ENCODE measurements at places on chromosomes 1 and 21.

DNA sequence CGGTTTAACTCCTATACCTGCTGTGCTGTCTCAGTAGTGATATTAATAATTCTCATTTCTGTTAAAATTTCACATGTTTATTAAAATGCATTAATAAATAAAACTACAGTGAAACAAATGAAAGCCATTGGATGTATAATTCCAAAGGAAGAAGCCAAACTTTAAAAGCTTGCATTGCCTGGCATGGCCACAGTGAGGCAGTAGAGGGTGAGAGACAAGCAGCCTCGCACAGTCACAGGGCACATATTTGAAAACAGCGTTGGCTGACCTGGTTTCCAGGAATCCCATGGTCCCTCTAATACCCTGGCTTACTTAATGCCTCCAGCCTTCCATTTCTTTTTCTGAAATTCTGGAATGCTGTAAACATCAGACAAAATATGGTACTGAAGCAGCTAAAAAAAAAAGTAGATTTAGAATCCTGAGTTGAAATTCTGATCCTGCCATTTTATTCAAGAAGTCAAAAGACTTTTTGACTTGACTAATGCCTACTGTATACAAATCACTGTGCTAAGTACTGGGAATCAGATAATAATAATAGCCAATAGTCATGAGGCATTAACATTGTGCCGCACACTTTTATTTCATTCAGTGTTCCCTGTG, 6.7 kb upstream of the RNASEL start:
- peak; percentile 62 for DNase-seq

GRCh38 chr21:45818904-45819285, 162.7 kb upstream of the COL6A1 start:
- DNase-seq, result peak; percentile 44

DNA sequence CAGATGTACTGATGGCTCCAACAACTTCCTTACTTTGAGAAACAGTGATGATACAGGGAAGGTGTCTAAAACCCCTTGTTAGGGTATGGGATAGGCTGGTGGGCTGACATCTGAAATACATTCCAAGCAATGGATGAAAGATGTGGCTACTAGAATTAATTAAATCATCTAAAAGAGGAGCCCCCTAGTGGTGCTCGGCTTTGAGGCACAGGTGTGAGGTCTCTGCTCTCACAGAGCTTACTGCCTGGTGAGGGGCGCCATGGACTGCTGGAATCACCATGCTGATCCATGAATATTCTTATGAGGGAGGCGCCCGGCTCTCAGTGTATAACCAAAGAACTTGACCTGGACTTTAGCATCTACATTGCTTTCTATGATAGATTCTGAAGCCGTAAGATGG, 48.5 kb downstream of the GNG4 start:
- DNase-seq, result no peak

DNA sequence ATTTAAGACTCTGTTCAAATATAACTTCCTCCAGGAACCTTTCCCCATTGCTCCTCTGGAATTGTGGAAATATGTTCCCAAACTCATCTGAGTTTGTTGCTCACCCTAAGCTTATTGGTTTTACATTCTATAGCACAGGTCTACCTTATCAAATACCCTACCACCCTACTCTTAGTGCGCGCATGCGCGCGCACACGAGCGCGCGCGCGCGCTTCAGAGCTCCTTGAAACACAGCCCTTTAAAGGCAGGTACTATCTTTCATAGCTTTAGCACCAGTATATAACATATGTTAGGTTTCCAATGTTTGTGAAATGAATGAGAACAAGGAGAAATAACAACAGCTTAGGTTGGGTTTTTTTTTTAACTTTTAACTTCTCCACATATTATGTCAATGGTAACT, 3.5 kb downstream of the IPP start:
- DNase-seq, result no peak

GRCh38 chr1:64090436-64090835, 113.0 kb upstream of the UBE2U start:
- DNase-seq, result no peak

- DNase-seq, result no peak
These were observed 67.9 kb downstream of the LRRC8D start for GRCh38 chr1:89888480-89889322.

- no peak for DNase-seq
These were observed 45.7 kb downstream of the SLC9A1 start for GRCh38 chr1:27109103-27109822.

DNA sequence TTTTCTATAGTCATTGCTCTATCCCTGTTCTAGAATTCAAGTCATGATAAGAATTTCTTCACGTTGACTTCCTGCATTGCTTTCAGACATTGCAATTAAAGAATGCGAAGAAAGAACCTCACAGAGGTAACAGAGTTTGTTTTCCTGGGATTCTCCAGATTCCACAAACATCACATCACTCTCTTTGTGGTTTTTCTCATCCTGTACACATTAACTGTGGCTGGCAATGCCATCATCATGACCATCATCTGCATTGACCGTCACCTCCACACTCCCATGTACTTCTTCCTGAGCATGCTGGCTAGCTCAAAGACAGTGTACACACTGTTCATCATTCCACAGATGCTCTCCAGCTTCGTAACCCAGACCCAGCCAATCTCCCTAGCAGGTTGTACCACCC, 10.6 kb downstream of the APCS start:
- DNase-seq, result no peak

- DNase-seq, result no peak
These were observed 32.5 kb upstream of the DMBX1 start for GRCh38 chr1:46457178-46457577.

DNA sequence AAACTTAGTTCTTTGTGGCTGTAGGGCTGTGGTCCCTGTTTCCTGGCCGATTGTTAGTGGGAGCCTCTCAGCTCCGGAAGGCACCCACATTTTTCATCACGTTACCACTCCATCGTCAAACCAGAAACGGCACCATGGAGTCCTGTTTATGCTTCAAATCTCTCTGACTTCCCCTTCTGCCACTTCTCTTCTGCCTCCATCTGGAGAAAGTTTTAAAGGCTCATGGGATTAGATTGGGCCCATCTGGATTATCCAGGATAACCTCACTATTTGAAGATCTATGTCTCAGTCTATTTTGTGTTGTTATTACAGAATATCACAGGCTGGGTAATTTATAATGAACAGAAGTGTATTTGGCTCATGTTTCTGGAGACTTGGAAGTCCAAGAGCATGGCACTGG, 19.3 kb upstream of the IL22RA1 start:
- DNase-seq, result no peak

- DNase-seq, result no peak
These were observed 5.9 kb downstream of the MAN1C1 start for GRCh38 chr1:25622531-25622930.

GRCh38 chr1:153570874-153571273, 5.2 kb upstream of the S100A2 start:
- no peak for DNase-seq

GRCh38 chr21:44063151-44063912, 43.9 kb upstream of the PWP2 start:
- DNase-seq, result no peak

GRCh38 chr1:200033511-200034261, 6.2 kb downstream of the NR5A2 start:
- DNase-seq, result no peak

DNA sequence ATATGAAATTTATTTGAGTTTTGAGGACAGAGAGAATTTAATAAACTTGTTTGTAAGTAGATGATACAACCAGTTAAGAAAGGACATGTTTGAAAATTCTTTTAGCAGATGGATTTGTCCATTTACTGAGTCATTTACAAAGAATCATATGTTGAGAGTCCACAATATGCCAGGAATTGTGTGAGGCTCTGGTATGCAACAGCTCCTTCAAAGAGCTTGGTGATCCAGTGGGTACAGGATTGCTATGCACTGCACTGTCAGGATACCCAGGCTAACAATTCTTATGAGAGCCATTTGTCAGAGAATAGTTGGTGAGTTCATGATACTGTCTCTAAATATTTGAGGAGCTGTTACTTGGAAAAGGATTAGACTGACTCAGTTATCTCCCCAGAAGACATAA, 11.0 kb downstream of the DNM3 start:
- DNase-seq, result no peak

DNA sequence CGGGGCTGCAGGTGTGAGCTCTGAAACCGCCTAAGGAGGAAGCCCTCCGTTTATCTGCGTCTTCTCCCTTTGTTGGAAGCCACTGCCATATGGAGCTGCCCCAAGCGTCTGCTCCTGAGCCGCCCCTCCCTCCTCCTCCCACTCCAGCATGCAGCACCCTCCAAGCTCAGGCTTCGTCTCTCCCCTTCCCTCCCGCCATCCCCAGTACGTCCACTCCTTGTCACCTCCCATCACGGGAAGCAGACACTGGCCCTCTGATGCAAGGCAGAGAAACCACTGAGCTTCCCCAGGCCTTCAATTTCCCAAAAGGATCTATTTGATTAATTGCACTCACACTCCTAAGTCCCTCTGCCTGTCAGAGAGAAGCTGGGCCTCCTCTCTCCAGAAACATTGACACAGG, 52.5 kb downstream of the NFASC start:
- DNase-seq, result no peak

DNA sequence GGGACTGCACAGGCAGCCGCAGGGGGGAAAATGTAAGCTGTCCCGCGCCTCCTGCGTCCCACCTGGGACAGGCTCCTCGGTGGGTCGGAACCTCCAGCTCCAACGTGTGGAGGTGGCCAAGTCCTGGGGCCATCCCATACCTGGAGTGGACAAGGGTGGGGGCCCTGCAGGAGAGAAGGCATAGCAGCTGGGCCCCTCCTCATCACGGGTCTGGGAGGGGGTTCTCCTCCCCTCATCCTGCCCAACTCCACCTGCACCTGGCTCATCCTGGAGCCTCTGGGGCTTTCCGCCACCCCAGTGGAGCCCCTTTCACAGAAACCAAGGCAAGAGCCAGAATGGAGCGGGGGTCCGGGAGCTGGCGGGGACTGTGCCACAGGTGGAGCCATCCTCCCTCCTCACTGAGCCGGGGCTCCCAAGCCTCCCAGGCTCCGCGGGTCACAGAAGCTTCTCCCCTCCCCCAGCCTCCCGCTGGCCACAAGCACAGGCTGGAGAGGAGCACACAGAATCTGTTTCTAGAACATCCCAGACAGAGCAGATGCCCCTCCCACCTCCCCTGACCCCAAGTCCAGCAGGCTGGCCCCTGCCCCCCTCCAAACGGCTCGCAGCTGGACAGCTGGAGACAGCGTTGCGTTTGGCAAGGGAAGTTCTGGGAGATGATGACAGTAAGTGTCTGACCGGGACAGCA, 65.8 kb downstream of the MEGF6 start:
- DNase-seq, result peak; percentile 57

DNA sequence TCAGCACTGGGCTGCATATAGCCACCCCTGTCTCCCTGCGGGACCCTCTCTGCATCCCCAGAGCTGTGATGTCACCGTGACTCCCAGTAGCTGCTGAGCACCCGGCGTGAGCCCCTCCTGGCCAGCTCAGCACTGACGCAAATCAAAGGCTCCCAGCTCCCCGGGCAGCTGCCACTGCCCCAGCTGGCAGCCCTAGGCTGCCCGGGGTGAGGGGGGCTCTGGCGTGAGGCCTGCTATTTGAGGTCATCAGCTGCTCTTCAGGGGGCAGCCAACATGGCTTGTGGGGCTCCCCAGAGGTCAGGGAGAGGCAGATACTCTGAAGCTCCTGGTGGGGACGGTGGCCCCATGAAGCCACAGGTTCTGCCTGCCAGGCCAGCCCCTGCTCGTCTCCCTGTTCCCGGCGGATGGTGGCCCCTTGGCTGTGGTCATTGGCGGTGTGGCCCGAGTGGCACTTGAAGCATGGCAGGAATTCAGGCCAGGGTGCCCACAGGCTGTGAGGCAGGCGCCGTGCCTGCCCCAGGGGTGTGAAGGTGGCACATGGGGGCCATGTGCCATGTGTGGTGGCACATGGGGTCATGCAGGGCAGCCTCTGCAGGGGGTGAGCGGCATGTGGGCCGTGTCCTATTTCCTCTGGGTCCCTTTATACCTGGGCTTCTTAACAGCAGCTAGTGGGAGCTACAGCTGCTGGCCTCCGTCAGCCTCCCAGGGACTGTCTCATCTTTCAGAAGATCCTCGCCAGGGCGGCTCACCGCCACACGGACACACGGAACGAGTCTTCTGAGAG, 85.4 kb downstream of the SIK1 start:
- no peak for DNase-seq

GRCh38 chr21:41900401-41900800, 21.3 kb upstream of the PRDM15 start:
- DNase-seq, result no peak

- DNase-seq, result peak; percentile 94
These were observed 8.0 kb upstream of the NAV1 start for GRCh38 chr1:201530741-201531531.

- no peak for DNase-seq
These were observed 16.9 kb upstream of the GNG12 start for GRCh38 chr1:67850151-67850551.

GRCh38 chr1:4825800-4826450, 171.5 kb downstream of the AJAP1 start:
- no peak for DNase-seq

DNA sequence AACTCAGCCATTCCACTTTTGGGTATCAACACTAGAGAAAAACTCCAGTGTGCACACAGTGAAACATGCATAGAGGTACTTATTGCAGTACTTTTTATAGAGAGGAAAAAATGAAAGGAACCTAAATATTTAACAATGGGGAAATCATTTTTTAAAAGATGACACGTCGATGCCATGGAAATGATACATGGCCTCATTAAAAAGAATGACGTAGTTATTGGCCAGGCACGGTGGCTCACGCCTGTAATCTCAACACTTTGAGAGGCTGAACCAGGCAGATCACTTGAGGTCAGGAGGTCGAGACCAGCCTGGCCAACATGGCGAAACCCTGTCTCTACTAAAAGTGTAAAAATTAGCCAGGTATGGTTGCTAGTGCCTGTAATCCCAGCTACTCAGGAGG, 42.5 kb downstream of the MATN1 start:
- no peak for DNase-seq

DNA sequence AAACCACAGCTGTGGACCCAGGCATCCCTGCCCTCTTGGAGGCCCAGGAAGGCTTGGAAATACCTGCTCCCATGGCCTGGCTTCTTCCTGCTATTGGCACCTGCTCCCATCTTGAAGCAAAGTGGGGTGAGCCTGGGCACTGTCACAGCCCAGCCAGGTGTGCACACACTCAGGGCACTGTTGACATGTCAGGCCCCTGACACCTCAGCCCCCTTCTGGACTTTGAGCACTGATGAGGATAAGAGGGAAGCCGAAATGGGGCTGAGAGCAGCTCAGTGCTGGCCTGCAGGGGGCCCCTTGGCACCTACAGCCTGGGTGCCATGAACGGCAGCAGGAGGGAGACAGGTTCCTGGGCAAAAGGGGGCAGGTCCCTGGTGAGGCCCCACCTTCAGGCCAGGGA, 55.9 kb downstream of the DAB1 start:
- DNase-seq, result no peak
